Glomerular endothelial cell (primary cell): ENCODE measurements at places on chromosomes 3 and 15. TPM values are rescaled to one million over a fixed set of nuclear protein-coding genes. Genes with fewer than 3 reads are reported as not detected.

Gene EFCC1
- total RNA-seq: 1.8 and 3.0 TPM in 2 replicates

DNA sequence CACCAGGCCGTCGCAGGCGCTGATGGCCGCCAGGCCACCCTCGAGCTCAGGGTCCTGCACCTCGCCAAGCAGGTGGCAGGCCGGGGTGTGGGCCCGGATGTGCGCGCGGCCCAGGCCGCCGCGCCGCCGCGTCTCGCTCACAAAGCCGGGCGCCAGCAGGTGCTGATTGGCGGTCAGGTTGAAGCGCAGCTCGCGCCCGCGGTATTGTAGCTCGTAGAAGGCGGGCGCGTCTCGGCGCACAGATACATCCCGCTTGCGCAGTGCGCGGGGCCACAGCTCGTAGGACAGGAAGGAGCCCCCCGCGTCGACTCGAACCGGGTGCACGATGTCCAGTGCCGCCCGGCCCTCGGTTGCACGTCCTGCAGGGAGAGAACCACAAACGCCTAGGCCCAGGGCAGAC lies 11.1 kb downstream of the ADAMTS7 start:
- no peak for DNase-seq

Gene HRG
- total RNA-seq: not detected in 2 replicates

DNA sequence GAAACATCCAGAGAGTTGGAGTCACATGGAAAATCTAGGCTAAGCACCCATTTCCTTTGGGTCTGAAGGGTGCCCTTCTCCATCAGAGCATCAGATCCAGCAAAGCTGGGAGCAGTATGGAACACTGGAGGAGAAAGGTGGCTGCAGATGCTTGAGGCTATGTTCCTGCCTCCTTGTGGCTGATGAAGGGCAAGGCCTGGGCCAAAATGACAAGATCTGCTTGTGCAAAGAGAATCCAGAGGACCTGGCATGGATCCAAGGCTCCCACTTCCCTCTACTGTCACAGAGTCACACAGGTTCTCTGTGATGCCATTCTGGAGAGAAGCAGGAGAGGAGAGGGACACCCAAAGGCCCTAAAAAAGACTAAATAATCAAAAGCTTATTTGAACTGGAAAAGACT lies 9.2 kb upstream of the ATP8B4 start:
- no peak for DNase-seq

DNA sequence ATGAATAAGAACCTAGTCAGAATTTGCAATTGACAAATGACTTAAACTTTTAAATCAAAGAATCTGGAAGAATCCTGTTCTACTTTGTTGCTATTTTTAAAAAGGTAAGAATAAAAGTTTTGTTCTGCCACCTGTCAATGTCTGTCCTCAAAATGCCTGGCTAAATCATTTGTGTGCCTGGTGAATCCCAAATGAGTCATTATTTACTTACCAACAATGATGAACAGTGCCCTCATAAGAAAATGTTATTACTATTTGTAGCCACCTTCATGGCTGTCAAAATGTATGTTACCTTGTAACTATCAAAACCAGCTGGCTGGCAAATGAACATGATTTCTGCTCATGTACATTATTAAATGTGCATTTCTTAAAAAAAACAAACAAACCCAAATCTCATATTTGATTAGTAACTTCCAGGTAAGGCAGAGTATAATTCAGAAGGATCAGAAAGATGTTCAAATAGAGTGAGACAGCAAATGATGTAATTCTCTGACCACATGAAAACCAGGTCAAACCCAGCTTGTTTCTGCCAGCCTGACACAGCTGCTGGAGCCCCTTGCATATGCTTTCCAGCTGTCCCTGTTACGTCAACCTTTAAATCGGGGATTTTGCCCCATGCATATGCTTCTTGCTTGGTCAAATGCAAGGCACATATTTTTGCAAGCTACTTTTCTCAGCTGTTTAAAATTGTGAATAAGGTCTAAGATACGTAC lies 137.9 kb downstream of the SSR3 start:
- no peak for DNase-seq

DNA sequence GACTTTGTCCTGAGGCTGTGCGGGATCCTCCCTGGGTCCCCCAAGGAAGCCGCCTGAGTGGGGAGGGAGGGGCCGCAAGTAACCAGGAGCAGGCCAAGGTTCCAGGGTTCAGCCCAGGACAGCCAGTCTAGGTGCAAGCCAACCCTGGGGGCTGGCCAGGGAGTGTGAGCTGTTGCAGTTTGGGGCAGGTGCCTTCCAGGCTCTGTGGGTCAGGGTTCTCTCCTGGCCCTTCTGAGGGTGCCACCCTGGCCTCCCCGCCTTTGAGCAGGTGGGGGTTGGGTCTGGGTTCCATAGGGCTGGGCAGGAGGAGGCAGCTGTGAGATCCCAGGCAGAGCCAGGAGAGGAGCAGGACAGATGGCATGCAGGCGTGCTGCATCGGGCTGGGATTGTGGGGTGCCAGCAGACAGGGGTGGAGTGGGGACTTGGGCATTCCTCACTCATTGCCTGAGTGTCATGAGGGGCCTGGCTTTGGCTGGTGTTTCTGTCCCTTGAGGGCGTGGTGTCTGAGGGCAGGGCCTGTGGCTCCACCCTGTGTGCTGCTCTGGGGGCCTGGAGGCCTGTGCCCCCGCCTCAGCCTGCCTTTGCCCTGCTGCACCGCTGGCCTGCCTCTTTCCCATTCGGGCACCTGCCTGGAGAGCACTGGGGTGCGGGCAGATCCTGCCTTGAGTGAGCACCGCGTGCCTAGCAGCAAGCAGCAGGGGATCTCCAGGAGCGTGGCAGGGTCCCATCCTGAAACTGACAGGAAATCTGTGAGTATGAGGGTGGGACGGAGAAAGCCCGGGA lies 18.4 kb downstream of the KLF13 start:
- DNase-seq: no peak
